ENCODE measurements at places on chromosomes 4 and X. TPM values are rescaled to one million over a fixed set of nuclear protein-coding genes. Genes with fewer than 3 reads are reported as not detected.

Gene TMEM185A
- total RNA-seq: 22.0 TPM

Gene MAGEA2B
- not detected for total RNA-seq

Gene NAT8L
- 0.73 TPM for total RNA-seq

Gene CT83
- total RNA-seq: not detected

Gene TMSB15B
- total RNA-seq: not detected

Gene RAB33B
- 1.2 TPM for total RNA-seq

Gene CXorf38
- total RNA-seq: 14.8 TPM

Gene ADH4
- 1.8 TPM for total RNA-seq

Gene FUNDC1
- 3.1 TPM for total RNA-seq

Gene FHIP1A
- 53.6 TPM for total RNA-seq

Gene IL15
- total RNA-seq: 1.7 TPM

Gene KIT
- 34.8 TPM for total RNA-seq

Gene PDGFC
- 5.5 TPM for total RNA-seq

Gene GYPB
- not detected for total RNA-seq

Gene NUDT10
- total RNA-seq: not detected

Gene CCDC160
- not detected for total RNA-seq

Gene SMIM10L2A
- not detected for total RNA-seq

Gene CXCL13
- total RNA-seq: not detected

Gene ADAMTS3
- 0.29 TPM for total RNA-seq

Gene HDX
- total RNA-seq: under 0.01 TPM

Gene RPS6KA6
- 0.89 TPM for total RNA-seq

Gene FGFBP2
- not detected for total RNA-seq

Gene PASD1
- not detected for total RNA-seq

Gene GATB
- 32.2 TPM for total RNA-seq

Gene NPY2R
- total RNA-seq: not detected

Gene GLA
- 17.6 TPM for total RNA-seq

Gene ZNF732
- 0.29 TPM for total RNA-seq

Gene ARMCX2
- 35.3 TPM for total RNA-seq

Gene UGT8
- 2.3 TPM for total RNA-seq

Gene SOD3
- 49.1 TPM for total RNA-seq

Gene ARR3
- not detected for total RNA-seq

Gene OTC
- not detected for total RNA-seq

Gene RAB39B
- total RNA-seq: 0.72 TPM

Gene BMP3
- 1.8 TPM for total RNA-seq

Gene ARSJ
- total RNA-seq: 8.8 TPM

Gene SHISA3
- 1.2 TPM for total RNA-seq

Gene SRPX
- 70.7 TPM for total RNA-seq

Gene PPARGC1A
- 32.1 TPM for total RNA-seq

Gene ZCCHC12
- not detected for total RNA-seq

Gene CLCN5
- total RNA-seq: 1.2 TPM

Gene GRXCR1
- not detected for total RNA-seq

Gene TAF7L
- total RNA-seq: not detected

Gene S100G
- not detected for total RNA-seq

Gene IL3RA
- 2.4 TPM for total RNA-seq

Gene FAM156A
- total RNA-seq: 19.3 TPM

Gene AGA
- 19.3 TPM for total RNA-seq

Gene DTHD1
- not detected for total RNA-seq

Gene BGN
- 41.4 TPM for total RNA-seq

Gene SPANXN4
- total RNA-seq: not detected

Gene HAND2
- 22.9 TPM for total RNA-seq

Gene FNIP2
- total RNA-seq: 38.8 TPM

Gene PCDH19
- total RNA-seq: 1.3 TPM

Gene ARSH
- not detected for total RNA-seq

Gene RNF175
- total RNA-seq: not detected
